Neural progenitor cell (in vitro differentiated cells): ENCODE measurements at places on chromosomes 2 and 18. TPM values are rescaled to one million over a fixed set of nuclear protein-coding genes. Genes with fewer than 3 reads are reported as not detected.
A peak's percentile ranks its signal among the peaks of the same experiment; 100 is the strongest.

DNA sequence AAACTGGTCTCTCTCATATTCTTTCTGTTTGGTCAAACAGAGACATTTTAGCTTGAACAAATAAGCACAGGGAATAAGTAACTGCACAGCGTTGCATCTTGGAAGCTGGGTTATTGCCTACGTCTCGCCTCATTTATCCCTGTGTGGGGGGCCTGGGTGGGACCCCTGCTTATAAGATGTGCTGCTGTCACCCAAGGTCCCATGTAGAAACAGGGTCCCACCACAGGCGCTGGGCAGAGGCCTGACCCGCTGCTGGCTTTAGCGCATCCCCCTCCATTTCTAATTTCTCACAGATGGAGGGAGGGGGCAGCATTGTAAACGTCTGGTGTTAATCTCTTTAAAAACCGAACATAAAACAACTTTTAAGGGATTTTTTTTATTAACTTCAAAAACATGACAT, 207.8 kb downstream of the HDAC4 start:
- DNase-seq = no peak

GRCh38 chr2:149064856-149065630, 26.5 kb downstream of the LYPD6B start:
- no peak for DNase-seq

AGPS gene
- total RNA-seq = 49.6 and 63.5 TPM in 2 replicates

CXCR1 gene
- total RNA-seq = not detected in 2 replicates

ANTXR1 gene
- total RNA-seq = 6.5 and 6.7 TPM in 2 replicates

- no peak for DNase-seq
These were observed 214.4 kb upstream of the SLC39A10 start for GRCh38 chr2:195442458-195443175.

PDE1A gene
- 0.06 TPM in 1 of 2 replicates, not detected in the other for total RNA-seq

GRCh38 chr2:38109732-38110181, 33.8 kb upstream of the CYP1B1 start:
- DNase-seq = no peak

DNA sequence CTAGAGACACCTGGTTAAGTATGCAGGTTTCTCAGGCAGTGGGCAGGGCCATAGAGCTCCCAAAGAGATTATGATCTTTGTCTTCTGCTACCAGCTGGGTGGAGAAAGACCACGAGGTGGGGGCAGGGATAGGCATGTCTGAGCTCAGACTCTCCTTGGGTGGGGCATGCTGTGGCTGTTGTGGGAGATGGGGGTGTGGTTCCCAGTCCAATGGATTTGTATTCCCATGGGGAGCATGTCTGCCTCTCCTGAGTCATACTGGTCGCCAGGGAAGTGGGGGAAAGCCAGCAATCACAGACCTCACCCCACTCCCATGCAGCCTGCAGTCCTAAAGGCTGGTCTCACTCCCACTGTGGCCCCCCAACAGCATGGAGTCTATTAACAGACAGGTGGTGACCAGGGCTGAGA, 31.4 kb upstream of the RHOB start:
- DNase-seq = no peak

POTEJ gene
- 0.21 TPM in 1 of 2 replicates, not detected in the other for total RNA-seq

DNA sequence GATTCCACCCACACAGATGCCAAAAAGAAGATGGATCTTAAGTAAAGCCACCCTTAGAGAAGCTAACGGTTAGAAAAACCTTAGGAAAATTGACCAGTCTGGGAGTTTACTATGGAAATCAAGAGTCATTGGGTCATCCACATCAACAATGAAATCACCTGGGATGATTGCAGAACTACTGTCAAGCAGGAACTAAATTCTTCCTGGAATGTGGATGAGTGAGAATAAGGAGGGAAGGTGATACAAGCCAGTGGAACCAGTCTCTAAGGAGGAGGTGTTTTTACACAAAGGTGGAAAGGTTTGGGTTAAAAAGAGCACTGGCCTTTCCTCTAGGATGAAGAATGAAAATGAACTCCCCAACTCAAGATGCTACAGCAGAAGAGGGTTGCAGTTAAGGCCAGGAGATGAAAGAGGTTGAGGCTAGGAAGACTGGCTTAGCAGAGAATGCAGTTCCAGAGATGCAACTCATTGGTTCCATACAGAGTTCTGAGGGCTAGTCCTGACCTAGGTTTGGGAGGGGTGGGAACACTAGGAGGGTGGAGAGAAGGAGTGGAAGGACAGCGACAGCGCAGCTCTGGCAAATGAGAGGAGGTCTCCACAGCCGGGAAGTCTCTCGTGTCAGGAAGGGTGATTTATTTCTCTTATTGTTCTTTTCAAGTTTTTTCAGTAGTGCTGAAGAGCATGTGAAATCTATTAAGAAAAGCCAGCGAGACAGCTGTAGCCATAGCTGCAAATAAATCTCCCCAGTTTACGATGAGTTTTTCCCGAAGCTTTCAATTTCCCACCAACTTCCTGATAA, 27.7 kb upstream of the KDM3A start:
- DNase-seq = no peak

TMEM247 gene
- not detected in 2 replicates for total RNA-seq

DNA sequence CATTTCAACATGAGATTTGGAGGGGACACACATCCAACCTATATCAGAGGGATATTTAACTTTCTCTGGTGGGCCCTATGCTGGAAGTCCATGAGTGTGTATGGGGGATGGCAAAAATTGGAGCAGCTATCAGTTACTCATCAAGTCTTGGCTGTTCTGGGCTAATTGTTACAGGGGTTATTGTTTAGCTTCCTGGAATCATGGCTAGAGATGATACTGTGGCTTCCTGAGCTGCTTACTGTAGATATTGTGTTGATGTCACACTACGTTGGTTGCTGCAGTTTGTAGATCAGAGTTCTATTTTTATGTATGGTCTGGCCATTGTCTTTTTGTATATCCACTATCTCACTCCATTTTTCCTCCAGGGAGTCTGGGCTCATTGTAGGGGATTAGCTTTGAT, 20.9 kb upstream of the IL1R2 start:
- DNase-seq = no peak

DNA sequence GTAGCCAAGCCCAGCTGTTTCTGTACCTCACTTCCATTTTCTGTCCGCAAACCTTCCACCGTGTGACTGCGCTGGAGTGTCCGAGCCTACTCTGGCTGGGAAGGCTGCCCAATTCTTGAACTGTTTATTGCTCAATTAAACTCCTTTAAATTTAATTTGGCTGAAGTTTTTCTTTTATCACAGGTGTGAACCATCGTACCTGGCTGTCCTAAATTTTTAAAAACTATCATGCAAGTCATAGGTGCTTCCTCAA, 6.2 kb upstream of the RNU2-63P start:
- DNase-seq = no peak

DNA sequence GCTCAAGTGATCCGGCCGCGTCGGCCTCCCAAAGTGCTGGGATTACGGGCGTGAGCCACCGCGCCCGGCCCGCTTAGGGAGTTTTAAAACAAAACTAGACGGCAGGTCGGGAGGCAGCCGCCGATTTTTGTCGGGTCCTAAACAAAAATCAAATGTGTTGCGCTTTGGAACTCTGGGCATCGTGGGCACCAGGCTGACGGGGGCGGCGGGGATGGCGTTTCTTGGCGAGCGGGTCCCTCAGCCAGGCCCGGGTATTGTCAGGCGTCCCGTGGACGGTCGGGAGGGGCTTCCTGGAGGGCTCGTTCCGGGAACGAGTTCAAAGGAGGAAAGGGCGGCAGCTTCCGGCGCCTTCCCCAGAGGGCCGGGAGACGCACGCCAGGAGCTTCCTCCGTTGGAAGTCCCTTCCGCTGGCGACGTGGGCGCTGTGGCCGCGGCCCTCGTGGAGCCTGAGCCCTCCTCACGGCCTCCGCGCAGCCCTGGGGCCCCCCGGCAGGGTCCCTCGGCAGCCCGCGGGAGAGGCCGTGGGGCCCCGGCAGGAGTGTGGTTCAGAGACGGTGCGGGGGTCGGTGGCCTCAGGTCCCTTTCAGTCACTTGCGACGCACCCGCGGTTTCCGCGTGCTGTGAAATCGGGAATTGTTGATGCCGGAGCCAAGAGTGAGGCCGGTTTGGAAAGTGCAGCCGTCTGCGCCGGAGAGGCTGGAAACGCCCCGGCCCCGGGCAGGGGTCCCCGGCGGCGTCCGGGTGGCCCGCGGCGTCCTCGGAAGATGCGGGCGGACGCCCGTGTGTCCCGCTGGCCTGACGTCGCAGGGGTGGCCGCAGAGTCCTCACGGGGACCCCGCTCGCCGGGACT, 59.3 kb downstream of the EMILIN2 start:
- DNase-seq = peak; percentile 46

GRCh38 chr2:134628453-134628852, 90.3 kb downstream of the TMEM163 start:
- DNase-seq = no peak

DNA sequence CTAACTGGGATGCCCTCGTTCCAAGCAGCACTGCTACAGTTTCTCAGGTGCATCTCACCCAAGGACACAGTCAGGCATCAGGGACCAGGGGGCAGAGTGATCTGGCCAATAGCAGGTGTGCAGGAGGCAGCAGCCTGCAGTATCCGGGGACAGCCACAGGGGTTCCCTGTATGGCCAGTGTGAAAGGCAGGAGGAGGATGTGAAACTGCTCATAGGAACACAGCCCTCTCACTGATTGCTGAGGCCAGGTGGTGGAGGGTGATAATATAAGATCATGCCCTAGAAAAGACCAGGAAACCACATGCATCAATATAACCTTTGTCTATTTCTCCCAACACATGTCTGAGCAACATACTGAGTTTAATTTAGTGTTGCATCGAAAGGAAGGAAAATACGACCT, 112.7 kb upstream of the TACR1 start:
- DNase-seq = peak; percentile 60

ZNF516 gene
- total RNA-seq = 45.5 and 83.3 TPM in 2 replicates

C1QL2 gene
- not detected in 2 replicates for total RNA-seq

GRCh38 chr2:219998107-219998506, 370.7 kb downstream of the SLC4A3 start:
- DNase-seq = no peak

CERKL gene
- 0.25 TPM in 1 of 2 replicates, not detected in the other for total RNA-seq

GRCh38 chr2:38259311-38259710, 117.8 kb downstream of the ATL2 start:
- DNase-seq = no peak

SCYGR4 gene
- not detected in 2 replicates for total RNA-seq

TCF7L1 gene
- 1.0 and 3.7 TPM in 2 replicates for total RNA-seq

AKAIN1 gene
- not detected in 2 replicates for total RNA-seq

ASPRV1 gene
- 0.30 and 1.2 TPM in 2 replicates for total RNA-seq

DNA sequence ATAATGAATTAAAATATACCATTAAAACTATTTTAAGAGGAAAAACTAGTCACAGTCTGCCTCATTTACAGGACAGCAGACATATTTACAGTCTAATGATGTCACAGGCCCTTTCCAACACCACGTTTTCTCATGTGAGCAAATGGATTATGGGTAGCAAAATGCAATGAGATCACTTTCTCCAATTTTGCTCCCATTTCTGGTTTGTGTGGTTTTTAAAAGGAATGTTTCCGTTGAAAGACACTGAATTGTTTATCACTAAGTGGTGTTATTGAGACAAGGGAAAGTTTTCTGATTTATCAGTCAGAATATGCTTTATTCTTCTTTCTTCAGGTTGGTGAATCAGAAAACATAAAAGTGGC, 11.4 kb upstream of the NR4A2 start:
- DNase-seq = no peak

DNA sequence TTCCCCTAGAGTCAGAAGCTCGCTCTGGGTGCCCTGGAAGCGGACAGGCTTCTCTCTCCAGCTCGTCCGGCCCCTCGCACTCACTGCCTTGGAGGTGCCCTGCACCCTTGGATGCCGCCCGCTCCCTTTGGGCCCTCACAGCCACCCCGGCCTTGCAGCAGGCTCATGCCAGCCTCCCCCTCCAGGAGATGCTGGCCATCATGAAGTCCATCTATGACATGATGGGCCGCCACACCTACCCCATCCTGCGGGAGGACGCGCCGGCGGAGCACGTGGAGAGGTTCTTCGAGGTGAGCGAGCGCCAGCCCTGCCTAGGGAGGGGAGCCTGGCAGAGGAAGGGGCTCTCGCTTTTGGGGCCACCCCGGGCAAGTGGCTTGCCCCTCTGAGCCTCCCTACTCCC, 20.3 kb upstream of the FAHD2A start:
- DNase-seq = no peak

DNA sequence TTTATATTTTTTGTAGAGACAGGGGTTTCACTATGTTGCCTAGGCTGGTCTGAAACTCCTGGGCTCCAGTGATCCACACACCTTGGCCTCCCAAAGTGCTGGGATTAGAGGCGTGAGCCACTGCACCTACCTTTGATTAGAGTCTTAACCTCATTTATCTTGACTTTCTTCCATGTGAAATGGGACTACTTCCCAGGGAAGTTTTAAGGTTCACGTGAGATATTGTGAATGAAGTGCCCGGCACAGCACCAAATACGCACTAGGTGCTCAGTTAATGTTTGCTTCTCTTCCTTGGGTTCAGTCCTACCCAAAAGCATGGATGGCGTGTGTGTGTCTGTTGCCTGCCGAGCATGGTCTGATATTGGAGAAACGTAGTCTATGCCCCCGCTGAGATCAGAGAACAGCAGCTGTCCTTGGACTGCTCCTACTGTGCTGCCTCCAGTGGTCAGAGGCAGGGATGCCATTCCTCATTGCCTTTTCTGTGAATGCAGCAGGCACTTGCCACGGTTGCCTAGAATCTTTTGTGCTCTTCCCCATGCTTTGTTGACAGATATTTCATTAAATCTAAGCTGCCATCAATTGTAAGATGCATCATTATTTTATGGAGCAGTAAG, 12.3 kb upstream of the TFCP2L1 start:
- DNase-seq = peak; percentile 72
